ENCODE measurements at places on chromosomes 4 and X. TPM values are rescaled to one million over a fixed set of nuclear protein-coding genes. Genes with fewer than 3 reads are reported as not detected.

GRCh38 chrX:76971393-76972376 lies 475.5 kb upstream of the FGF16 start:
- no peak for DNase-seq

- no peak for DNase-seq
These were observed 94.6 kb downstream of the COX18 start for GRCh38 chr4:72974694-72975487.

DNA sequence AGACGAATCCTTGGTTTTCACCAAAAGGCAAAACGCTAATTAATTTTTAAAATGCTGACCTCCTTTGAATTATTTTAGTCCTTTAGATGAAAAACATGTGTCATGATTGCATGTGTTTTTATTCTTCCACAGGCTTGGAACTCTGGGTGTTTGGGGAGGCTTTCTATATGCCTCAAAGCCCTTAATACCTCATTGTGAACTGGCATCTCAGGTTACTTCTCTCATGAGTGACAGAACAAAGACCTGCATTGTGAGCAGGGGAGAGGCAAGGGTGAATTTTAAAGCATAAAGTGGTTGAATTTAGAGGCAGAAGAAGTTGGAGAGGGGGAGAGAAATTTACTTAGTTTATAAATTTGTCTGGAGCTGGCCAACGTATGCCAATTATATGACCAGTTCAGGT lies 119.5 kb downstream of the ARSF start:
- peak; percentile 44 for DNase-seq

The MAGEB10 gene
- total RNA-seq = not detected

The SSR4 gene
- 203 TPM for total RNA-seq

All from RPMI7951 (cell line).